ENCODE measurements at places on chromosomes 3 and 15. TPM values are rescaled to one million over a fixed set of nuclear protein-coding genes. Genes with fewer than 3 reads are reported as not detected.

PSMD2 gene
- 370 TPM for total RNA-seq

FANCD2OS gene
- total RNA-seq: not detected

ISL2 gene
- 3.8 TPM for total RNA-seq

ECE2 gene
- not detected for total RNA-seq

NDUFB4 gene
- total RNA-seq: 214 TPM

SYNPR gene
- total RNA-seq: not detected

FETUB gene
- not detected for total RNA-seq

NR1I2 gene
- not detected for total RNA-seq

PLIN1 gene
- total RNA-seq: 0.12 TPM

ESYT3 gene
- 0.70 TPM for total RNA-seq

GNAT1 gene
- not detected for total RNA-seq

BNC1 gene
- 1.2 TPM for total RNA-seq

GOLGA6L7 gene
- not detected for total RNA-seq

CISH gene
- total RNA-seq: 0.69 TPM

UCN2 gene
- total RNA-seq: 8.5 TPM

NUDT16 gene
- 7.2 TPM for total RNA-seq

MKRN3 gene
- total RNA-seq: 2.6 TPM

HGD gene
- total RNA-seq: 24.4 TPM

TWF2 gene
- 69.3 TPM for total RNA-seq

MYRIP gene
- total RNA-seq: not detected

LNP1 gene
- 1.3 TPM for total RNA-seq

C3orf18 gene
- 2.5 TPM for total RNA-seq
